ENCODE measurements at places on chromosomes 2 and 18.

DNA sequence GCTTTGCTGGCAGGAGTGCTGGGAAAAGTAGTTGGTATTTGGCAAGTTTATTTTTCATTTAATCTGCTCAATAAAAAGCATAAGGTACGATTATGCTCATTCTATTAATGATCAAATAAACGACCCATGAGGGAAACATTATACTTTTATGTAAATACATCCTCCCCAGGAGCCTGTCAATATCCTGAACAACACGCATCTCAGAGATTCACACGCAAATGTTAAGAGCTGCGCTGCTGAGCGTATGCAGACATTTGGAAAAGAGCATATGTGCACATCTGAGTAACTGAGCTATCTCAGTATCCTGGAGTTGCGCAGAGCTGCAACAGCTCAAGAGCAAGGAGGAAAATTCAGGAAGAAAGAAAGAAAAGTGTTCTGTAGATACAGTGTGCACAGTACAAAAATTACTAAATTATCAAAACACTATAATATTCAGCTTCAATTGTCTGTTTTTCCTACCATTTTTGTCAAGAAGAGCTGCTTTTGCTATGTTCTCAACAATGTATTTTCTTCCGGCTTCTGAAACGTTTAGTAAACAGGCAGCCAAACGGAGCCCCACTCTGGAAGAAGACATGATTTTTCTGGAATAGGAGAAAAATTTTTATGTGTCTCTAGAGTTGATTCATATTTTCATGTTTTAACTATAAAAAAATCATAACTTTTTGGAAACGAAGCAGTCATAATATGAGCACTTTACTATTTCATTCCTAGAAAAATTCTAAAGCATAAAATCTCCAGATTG, 2.4 kb downstream of the FTCDNL1 start:
- DNase-seq = no peak

GRCh38 chr2:127117603-127118002, 10.6 kb upstream of the BIN1 start:
- no peak for DNase-seq

DNA sequence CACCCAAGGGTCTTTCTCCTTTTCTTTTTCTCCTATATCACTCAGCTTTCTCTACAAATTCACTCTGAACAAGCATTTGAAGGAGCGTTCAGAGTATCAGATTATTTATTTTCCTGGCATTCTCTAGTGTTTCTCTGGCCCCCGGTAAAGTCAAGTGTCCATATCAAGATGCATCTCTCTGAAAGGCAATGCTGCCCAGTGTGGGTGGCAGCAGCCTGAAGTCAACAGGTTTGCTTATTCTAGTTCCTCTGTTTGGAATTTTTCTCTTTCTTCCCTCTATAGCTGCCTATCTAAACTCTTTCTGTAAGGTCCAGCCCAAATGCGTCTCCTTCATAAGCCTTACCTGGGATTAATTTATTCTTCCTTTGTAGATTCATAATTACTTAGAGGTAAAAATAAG, 526.2 kb upstream of the TNP1 start:
- DNase-seq = no peak

GRCh38 chr2:46518861-46519260, 39.5 kb downstream of the TMEM247 start:
- DNase-seq = peak; percentile 32

GRCh38 chr18:54822872-54823845, 5.1 kb upstream of the RAB27B start:
- DNase-seq = no peak

DNA sequence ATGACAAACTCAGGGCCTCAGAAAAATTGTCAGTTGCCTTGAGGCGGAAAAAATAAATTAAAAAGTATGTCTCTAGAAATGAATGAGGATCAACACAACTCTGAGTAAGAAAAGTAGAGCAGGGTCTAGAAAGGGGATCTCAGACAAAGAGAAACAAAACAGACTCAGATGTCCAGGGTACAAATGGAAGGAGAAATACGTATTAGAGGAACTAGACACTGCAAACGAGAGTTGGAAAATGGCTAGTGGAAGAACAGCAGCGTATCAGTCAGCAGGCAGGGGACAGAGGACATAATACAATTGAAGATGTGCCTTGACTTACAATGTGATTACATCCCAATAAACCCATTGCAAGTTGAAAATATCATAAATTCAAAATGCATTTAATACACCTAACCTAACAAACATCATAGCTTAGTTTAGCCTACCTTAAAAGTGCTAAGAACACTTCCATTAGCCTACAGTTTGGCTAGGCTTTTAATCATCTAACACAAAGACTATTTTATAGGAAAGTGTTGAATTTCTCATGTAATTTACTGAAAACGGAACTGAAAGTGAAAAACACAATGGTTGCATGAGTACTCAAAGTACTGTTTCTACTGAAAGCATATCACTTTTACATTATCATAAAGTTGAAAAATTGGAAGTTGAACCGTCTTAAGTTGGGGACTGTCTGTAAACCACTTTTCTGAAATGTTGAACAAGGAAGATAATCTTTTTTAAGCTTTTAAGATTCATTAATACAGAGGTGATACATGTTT, 182.8 kb downstream of the NBAS start:
- DNase-seq = no peak

DNA sequence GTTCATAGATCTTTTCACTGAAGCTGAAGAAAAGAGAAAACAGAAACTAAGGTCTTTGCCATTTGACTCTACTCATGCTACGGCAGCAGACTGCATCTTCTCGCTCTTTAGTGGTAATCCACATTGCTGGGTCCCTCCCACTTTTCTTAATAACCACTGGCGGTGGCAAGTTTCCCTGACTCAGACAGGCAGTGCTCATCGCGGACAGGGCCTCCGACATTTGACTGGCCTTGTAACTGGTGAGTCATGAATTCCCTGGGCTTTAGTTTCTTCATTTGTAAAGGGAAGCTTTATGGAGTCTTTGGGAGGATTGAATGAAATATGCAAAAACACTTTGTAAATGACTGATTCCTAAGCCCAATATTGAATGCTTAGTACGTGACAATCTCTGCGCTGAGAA, 238.2 kb upstream of the RBBP8 start:
- DNase-seq = no peak

DNA sequence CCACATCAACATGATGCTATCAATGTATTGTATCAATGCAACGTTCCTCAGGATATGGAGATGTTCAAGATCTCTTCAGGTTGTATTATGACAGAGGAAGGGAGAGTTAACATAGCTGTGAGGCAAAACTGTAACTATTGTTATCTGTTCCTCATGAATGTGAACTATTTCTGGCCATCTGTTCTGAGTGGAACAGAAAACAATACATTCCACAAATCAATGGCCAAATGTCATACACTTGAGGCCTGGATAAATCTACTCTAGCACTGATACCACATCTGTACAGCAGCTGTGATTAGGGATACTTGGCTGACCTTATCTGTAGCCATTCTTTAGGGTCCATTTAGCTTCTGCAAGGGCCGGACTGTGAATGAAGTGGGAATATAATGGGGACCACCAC, 447.9 kb downstream of the IRS1 start:
- DNase-seq = no peak

GRCh38 chr2:146540271-146540932, 1304.4 kb upstream of the ACVR2A start:
- DNase-seq = no peak

DNA sequence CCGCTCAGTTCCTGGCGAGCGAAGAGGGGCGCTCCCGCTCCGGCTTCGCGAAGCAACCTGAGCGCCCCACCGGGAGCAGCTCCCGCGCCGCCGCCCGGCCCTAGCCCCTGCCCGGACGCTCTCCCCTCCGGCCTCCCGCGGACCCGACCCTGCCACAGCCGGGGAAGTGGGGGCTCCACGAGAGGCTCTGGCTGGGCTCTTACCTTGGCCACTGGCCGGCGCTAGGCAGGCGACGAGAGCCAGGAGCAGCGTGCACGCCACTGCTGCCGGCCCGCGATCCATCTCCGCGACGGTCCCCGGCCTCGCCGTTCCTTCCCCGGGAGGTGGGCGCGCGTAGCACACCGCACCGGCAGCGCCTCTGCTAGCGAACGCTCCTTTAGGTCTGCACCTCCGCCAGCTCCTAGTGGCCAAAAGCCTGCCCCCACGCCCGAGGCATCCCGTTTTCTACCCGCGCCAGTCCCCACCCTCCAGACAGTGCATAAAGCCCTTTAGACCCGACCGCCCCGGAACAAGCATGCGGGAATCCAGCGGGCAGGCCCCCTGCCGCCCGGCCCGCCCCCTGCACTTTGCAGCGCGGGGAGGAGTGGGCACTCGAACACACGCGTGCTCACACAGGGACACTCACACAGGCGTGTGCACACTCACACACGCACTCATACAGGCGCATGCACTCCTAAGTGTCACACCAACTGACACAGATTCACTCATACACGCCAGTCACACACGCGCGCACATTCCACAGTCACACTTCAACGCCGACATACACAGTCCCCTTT, at the start of gene LRP2:
LRP2 (minus strand) TSS at position 417 of the 776 bp plus-strand sequence; CDS start at position 282, 135 bp downstream.
- no peak for DNase-seq

DNA sequence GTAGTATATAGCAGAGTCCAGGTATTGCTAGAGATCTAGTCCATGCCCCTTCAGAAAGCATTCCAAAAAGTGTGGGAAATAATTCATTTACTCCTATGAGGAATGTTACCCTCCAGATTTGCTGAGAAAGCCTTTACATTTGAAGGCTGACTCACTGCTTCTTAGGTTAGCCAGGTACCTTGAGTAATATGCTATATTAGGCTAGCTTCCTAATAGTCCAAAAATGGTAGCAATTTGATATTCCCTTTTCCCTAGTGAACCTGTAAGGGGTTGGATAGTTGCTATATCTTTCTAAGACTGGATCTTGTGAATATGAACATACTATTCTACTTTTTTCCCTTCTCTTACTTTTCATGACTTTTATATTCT, 63.6 kb downstream of the SPOPL start:
- no peak for DNase-seq

GRCh38 chr2:112918256-112918655, 7.3 kb downstream of the IL37 start:
- DNase-seq = no peak

- no peak for DNase-seq
These were observed 11.1 kb downstream of the SNTG2 start for GRCh38 chr2:961786-962185.

DNA sequence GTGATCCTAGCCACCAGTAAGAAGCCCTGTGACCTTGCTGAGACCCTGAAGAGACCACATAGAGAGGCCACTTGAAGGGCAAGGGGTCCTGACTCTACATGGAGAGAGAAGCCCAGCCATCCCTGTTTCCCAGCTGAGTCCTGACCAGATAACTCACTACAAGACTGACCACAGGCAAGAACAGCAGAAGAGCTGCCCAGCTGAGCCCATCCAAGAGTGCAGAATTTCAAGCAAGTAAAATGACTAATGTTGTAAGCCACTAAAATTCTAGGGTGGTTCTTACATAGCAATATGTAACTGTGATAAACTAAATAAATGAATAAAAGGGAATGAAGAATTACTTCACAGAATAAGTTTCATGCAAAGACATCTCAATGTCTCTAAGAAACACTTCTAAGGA, 58.4 kb upstream of the WIPF1 start:
- no peak for DNase-seq

- DNase-seq = no peak
These were observed 163.0 kb downstream of the NCKAP5 start for GRCh38 chr2:133405252-133405651.

DNA sequence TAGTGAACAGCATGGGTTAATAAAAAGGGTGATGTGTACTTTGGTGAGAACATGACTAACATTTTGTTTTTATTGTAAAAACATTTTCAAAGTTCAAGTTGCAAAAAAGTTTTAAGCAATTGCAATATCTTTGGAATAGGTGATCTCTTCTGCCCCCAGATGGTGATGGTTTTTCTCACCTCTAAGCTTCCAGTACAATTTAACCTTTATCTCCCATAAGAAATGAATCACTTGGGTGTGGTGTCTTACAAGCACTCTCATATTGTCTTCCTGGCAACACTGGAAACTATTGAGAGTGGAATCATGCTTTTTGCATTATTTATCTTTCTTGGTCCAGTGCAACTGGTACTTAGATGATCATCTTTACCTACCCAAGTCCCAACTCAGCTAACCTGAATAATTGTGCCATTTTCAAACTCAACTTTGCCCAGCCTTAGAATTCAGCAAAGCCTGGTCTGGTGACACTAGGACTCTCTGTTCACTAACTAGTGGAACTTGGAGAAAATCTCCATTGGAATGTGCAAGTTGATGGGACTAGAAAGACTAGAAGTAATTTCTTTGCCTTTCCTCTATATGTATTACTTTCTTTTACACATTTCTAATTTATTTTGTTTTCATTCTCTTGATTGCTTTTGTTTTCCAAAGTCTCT, 964.7 kb upstream of the ZEB2 start:
- no peak for DNase-seq

- no peak for DNase-seq
These were observed 172.8 kb upstream of the SESTD1 start for GRCh38 chr2:179437430-179437829.

- DNase-seq = no peak
These were observed 23.7 kb upstream of the ORC2 start for GRCh38 chr2:200987137-200987536.

GRCh38 chr2:148888986-148889385, 14.0 kb downstream of the KIF5C start:
- no peak for DNase-seq

DNA sequence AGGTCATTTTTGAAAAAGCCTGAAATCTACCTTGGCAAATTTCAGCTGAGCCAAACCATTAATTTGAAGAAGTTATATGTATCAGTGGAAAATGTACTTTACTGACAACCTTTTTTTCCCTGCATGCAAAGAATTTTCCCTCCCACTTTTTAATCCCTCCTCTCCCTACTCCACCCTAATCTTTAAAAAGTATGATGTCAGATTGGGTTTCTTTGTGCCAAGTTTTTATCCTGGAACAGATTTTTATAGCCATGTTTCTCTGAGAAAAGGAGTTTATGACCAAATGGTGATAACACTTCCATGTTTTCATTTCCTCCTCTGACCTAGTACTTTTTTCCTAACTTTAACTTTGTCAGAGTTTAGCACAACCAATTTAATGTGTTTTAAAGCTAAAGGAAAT, 250.3 kb upstream of the FOSL2 start:
- DNase-seq = no peak

GRCh38 chr2:157271590-157272203, 14.2 kb downstream of the GALNT5 start:
- DNase-seq = no peak

GRCh38 chr18:2411381-2411960, 159.8 kb downstream of the METTL4 start:
- DNase-seq = no peak

All from NCI-H446 (cell line).